ENCODE measurements at places on chromosomes 2 and 18. TPM values are rescaled to one million over a fixed set of nuclear protein-coding genes. Genes with fewer than 3 reads are reported as not detected.

Gene SERPINB13
- not detected for total RNA-seq

Gene DTNA
- total RNA-seq, result 6.8 TPM

Gene EVX2
- total RNA-seq, result not detected

Gene LINC00305
- total RNA-seq, result not detected
